COR-L47 (cell line): ENCODE measurements at places on chromosomes 12 and 14.

DNA sequence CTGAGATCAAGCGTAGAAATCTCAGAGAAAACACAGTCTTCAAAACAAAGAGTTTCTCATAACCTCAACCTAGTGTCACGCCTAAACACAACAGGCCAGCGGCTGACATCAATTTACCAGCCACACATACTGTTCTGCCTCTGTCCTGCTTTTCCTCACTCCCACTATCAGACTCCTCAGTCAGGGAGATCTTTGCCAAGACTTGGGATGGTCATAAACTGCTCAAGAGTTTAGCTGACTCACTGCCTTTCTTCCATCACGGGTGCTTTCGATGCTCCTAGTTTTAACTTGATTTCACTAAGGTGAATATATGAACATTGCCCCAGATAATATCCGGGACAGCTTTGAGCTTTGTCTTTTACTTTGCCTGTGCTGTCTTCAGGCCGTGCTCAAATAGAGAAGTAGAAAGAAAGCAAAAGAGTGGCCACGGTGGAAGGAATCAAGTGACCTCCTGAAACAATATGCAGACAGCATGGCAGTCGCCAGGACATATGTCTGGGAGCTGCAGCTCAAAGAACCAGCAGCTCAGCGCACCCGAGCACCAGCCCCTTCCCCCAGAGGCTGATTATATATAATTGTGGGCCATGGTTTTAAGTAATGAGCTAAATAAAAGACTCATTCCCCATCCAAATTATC, 12.1 kb downstream of the MDM1 start:
- peak; percentile 6 for DNase-seq

- DNase-seq, result no peak
Measured at GRCh38 chr12:25102402-25102801, 92.6 kb downstream of the DNAI7 start.

GRCh38 chr12:111764120-111764821, 2.5 kb upstream of the ALDH2 start:
- no peak for DNase-seq

GRCh38 chr12:49388682-49389386, 21.6 kb downstream of the SPATS2 start:
- no peak for DNase-seq

- no peak for DNase-seq
Measured at GRCh38 chr12:116177017-116177416, 100.5 kb downstream of the MED13L start.

- DNase-seq, result no peak
Measured at GRCh38 chr12:39442831-39443080, 164 bp downstream of the KIF21A start.

DNA sequence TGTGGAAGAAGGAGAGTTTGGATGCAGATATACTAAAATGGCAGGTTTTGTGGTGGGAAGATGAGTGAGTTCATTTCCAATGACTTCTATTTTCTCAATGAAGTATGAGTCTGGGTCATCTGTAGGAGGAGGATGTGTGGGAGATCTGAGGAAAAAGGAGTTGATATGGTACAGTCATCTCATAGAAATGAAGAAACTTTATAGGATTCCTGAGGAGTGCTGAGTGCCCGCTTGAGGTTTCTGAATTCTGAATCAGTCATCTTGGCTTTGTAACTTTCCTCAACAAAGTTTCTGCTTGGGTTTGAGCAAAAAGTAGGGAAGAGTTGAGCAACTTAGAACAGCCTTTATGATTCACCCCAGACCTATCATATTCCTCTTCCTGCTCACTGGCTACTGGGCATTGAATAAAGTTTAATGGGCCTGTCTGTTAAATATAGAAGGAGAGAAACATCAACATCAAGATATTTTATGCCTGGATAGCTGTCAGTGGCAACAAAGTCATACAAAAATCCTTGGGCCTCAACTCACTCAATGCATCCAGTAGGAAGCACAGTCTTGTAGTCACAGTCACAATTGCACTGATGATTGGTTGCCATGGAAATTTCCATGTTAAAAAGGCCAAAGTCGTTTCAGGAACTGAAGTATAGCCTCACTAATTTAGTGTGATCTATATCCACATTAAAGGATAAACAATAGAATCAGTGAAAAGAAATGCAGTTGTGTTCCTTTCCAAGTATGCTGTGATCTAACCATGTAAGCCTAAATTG, 284.7 kb downstream of the DUSP6 start:
- DNase-seq, result no peak

GRCh38 chr12:58425481-58426392, 484.4 kb downstream of the ATP23 start:
- DNase-seq, result peak; percentile 78

GRCh38 chr12:117875744-117876435, 92.9 kb downstream of the KSR2 start:
- DNase-seq, result peak; percentile 76

DNA sequence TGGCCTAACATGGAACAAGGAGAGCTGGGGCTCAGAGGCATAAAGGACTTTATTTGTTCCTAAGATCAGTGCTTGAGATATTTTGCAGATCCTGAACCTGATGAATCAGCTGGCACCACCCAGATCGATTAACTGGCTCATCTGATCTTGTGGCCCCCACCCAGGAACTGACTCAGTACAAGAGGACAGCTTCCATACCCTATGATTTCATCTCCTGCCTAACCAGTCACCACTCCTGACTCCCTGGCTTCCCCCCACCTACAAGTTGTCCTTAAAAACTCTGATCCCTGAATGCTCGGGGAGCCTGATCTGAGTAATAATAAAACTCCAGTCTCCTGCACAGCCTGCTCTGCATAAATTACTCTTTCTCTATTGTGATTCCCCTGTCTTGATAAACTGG, 5.1 kb downstream of the C12orf56 start:
- no peak for DNase-seq

GRCh38 chr14:97401714-97402113, 604.5 kb downstream of the VRK1 start:
- DNase-seq, result no peak

DNA sequence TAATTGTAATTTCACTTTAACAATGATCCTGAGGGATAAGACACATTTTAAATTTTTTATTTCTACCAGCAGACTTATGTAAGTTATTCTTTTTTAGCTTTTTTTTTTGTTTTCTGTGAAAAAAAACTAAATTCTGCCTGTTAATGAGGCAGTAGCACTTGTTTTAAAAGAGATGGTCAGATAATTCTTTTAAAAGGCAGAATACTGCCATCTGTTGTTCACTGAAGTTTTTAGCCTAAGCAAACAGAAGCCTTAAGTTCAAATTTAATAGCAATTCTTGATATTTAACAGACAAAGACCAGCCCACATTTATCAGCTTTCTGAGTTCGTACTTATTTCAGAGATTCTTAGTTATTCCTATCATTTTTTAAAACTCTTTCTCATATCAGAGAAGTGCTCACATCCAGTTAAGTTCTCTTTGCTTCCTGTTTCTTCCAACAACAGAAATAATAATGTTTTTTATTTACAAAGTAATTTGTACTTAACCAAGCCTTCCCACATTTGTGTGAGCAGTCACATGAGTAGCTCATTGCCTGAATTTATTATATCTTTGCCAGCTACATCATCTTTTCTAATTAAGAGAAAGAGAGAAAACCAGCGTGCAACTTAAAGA, 93.4 kb upstream of the SLCO1C1 start:
- peak; percentile 4 for DNase-seq
